Activated T-helper 2 cell treated with anti-CD3 and anti-CD28 coated beads, Interferon-gamma antibody, Interleukin-2, Interleukin-4, amounts not matched to agents 10 μg/mL and 5 μg/mL and 100 μg/mL, durations not matched to agents 14 hours and 24 hours and 36 hours (primary cell): ENCODE measurements at places on chromosomes 12 and 14. TPM values are rescaled to one million over a fixed set of nuclear protein-coding genes. Genes with fewer than 3 reads are reported as not detected.

DNA sequence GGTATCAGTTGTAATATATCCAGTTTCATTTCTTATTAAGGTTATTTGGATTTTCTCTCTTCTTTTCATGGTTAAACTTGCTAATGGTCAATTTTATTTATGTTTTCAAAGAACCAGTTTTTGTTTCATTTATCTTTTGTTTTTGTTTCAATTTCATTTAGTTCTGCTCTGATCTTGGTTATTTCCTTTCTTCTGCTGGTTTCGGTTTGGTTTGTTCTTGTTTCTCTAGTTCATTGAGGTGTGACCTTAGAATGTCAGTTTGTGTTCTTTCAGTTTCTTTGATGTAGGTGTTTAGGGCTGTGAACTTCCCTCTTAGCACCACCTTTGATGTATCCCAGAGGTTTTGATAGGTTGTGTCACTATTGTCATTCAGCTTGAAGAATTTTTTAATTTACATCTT is 145.6 kb upstream of the SLCO1B1 start:
- H3K27me3 ChIP-seq = no peaks in the 10 kb centered on the region
- H3K4me3 ChIP-seq = no peak overlapping the region
- peaks cover 3% of the 10 kb centered on the region for H3K4me1 ChIP-seq
- no peak overlapping the region for H3K27ac ChIP-seq

The CLEC1A gene
- total RNA-seq = not detected in 2 replicates

GRCh38 chr14:75299059-75299458 is 20.4 kb downstream of the FOS start:
- H3K36me3 ChIP-seq = no peaks in the 10 kb centered on the region
- H3K4me3 ChIP-seq = no peak overlapping the region
- DNase-seq = no peak
- H3K4me1 ChIP-seq = peaks cover 42% of the 10 kb centered on the region
- no peak overlapping the region for H3K27ac ChIP-seq
- no peaks in the 10 kb centered on the region for H3K27me3 ChIP-seq

DNA sequence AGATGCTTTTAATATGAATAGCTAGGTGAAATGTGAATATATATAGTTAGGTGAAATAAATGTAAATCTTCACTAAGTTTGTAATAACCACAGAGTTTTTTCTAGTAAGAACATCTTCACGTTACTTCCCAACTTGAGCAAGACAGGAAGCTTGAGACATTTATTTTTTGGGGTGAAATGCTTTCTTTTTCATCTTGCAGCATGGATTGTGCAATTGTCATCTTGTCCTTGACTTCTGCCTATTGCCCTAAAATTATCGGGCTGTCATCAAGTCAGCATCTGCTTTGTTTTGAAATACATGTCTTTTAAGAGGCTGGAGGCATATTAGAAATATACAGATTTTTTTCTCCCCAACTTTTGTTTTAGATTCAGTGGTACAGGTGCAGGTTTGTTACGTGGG is 433.9 kb downstream of the PCNX1 start:
- H3K36me3 ChIP-seq = peaks cover 59% of the 10 kb centered on the region
- no peak overlapping the region for H3K4me3 ChIP-seq
- DNase-seq = no peak
- H3K4me1 ChIP-seq = peaks cover 32% of the 10 kb centered on the region
- H3K27me3 ChIP-seq = no peaks in the 10 kb centered on the region
- H3K27ac ChIP-seq = no peak overlapping the region

GRCh38 chr12:113609692-113610469 is 138.2 kb upstream of the LHX5 start:
- no peak overlapping the region for H3K27ac ChIP-seq
- no peak overlapping the region for H3K4me3 ChIP-seq
- no peaks in the 10 kb centered on the region for H3K36me3 ChIP-seq
- no peak for DNase-seq

DNA sequence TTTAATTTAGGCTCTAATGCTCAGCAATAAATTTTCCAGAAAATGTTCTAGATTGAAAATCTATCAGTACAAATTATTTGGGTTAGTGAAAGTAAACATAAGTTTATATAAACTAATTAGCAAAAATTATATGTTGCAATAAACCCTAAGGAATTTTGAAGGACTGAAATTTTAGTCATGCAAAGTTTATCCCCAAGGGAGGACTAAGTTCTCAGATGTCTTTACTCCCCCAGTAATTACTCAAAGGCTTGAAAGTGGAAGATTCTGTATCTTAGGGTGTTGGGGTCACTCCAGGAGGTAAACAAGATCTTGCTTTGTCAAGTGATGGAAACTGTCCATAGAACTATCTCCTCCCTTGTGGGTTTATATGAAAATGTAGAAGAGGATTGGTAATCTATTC is 183.7 kb downstream of the AKAP6 start:
- no peak overlapping the region for H3K27ac ChIP-seq
- no peaks in the 10 kb centered on the region for H3K27me3 ChIP-seq
- H3K4me1 ChIP-seq = no peaks in the 10 kb centered on the region
- H3K4me3 ChIP-seq = no peak overlapping the region

GRCh38 chr12:131506426-131506825 is 204.5 kb upstream of the SFSWAP start:
- peaks cover 2% of the 10 kb centered on the region for H3K27me3 ChIP-seq
- no peak overlapping the region for H3K4me3 ChIP-seq
- H3K27ac ChIP-seq = no peak overlapping the region
- H3K4me1 ChIP-seq = peaks cover 7% of the 10 kb centered on the region
- H3K36me3 ChIP-seq = no peaks in the 10 kb centered on the region

The FAM181A gene
- not detected in 2 replicates for total RNA-seq

DNA sequence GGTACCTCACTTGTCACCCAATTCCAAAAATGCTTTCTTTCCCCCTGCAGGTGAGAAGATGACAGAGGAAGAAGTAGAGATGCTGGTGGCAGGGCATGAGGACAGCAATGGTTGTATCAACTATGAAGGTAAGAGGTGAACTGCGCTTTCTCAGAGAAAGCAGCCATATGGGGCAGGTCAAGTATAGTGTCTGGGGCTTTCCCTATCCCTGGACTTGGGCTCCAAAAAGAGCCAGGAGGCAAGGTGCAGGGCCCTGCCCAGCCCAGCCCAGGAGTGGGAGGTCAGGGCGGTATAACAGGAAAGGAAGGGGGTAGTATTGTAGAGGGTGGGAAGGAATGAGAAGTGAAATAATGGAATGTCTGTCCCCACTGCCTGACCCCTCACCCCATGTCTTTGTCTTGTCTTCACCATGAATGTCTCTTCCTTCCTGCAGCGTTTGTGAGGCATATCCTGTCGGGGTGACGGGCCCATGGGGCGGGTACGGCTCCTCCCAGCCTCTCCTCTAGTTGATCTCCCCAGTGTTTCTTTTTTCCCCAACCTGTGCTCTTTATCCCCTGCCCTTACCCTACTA is 2.1 kb downstream of the MYL6 start:
- H3K36me3 ChIP-seq = peaks cover 81% of the 10 kb centered on the region
- peaks cover 40% of the 10 kb centered on the region for H3K4me1 ChIP-seq
- H3K27me3 ChIP-seq = no peaks in the 10 kb centered on the region

- peak overlapping the region; percentile 98 for H3K27ac ChIP-seq
- peak overlapping the region; percentile 34 for H3K4me3 ChIP-seq
- no peaks in the 10 kb centered on the region for H3K27me3 ChIP-seq
- no peak for DNase-seq
- peaks cover 28% of the 10 kb centered on the region for H3K4me1 ChIP-seq
Observed at GRCh38 chr12:57079821-57080220, 1.2 kb upstream of the NEMP1 start.
